ENCODE measurements at places on chromosomes 5 and 9.

- DNase-seq: no peak
Observed at GRCh38 chr9:122179690-122180074, 20.0 kb downstream of the MORN5 start.

DNA sequence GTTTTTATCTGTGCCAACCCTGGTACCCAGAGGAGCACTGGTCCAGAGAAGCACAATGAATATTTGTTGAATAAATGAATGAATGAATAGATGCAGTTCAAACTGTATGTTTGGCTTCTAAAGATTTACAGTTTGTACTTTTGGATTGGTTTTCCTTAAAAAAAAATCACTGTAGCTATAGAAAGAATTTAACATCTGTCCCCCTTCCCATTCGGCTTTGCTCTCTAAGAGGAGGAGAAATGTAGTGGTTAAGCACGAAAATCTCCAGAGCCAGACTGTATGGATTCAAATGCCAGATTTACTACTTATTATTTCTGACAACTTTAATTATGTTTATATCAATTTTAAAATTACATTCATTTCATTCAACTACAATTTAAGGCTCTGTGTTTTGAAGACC is 98.8 kb upstream of the MAMDC2 start:
- DNase-seq: no peak

GRCh38 chr9:125932012-125932411 is 184.8 kb downstream of the PBX3 start:
- DNase-seq: no peak

GRCh38 chr5:113507601-113508000 is 5.9 kb upstream of the YTHDC2 start:
- no peak for DNase-seq

GRCh38 chr9:91783411-91783810 is 166.6 kb downstream of the ROR2 start:
- no peak for DNase-seq

DNA sequence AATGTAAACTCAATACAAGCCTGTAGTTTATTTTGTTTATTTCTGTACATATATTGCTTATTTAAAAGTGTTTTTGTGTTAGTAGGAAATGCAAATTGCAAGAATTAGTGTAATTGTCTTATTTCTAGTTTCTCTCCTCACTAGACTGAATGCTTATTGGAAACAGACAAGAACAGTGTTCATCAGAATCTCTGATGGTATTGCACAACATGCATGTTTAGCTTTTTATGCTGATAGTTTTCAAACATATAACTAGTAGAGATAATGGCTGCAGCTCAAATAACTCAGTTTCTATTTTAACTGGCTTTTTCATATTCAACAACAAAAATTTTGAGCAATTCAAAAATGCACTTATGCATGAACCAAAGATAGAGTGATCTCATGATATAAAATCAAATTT is 68.8 kb upstream of the HTR4 start:
- DNase-seq: no peak

DNA sequence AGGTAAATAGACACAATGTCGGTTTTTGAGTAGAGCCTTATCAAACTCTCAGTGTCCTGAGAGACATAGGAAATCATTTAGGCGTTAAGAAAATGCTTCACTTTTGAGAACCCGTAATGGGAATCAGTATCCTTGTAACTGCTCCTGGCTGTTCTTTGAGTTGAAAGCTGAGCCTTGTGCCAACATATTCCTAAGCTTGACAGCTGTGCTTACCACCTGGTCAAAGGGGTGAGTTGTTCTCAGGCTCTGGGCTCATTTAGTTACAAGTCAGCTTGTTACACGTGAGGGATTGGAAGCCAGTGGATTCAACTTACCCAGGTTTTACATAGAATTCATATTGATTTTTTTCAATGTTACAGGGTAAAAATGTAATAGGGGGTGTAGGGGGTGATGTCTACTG is 145.9 kb downstream of the GABRB2 start:
- no peak for DNase-seq

- DNase-seq: no peak
Observed at GRCh38 chr9:6794936-6795335, 37.2 kb downstream of the KDM4C start.

GRCh38 chr9:106980551-106981101 is 117.7 kb downstream of the ZNF462 start:
- no peak for DNase-seq

GRCh38 chr5:77935506-77936364 is 159.6 kb upstream of the TBCA start:
- DNase-seq: no peak

DNA sequence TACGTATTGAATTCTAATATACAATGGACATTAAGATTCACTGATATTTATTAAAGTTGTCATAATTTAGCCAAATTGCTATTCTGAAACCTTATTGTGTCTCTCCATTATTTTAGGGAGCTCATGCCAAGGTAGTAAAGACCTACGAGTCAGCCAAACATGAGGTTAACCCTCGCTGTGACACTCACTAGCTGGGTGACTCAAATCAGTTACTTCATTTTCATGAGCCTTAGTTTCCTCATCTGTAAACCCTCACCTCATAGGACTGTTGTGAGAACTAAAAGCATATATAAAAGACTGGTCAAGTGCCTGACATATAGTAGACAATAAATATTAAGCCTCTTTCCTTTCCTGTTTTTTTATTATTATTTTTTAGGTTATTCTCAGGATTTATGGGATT is 44.0 kb upstream of the PCA3 start:
- no peak for DNase-seq

DNA sequence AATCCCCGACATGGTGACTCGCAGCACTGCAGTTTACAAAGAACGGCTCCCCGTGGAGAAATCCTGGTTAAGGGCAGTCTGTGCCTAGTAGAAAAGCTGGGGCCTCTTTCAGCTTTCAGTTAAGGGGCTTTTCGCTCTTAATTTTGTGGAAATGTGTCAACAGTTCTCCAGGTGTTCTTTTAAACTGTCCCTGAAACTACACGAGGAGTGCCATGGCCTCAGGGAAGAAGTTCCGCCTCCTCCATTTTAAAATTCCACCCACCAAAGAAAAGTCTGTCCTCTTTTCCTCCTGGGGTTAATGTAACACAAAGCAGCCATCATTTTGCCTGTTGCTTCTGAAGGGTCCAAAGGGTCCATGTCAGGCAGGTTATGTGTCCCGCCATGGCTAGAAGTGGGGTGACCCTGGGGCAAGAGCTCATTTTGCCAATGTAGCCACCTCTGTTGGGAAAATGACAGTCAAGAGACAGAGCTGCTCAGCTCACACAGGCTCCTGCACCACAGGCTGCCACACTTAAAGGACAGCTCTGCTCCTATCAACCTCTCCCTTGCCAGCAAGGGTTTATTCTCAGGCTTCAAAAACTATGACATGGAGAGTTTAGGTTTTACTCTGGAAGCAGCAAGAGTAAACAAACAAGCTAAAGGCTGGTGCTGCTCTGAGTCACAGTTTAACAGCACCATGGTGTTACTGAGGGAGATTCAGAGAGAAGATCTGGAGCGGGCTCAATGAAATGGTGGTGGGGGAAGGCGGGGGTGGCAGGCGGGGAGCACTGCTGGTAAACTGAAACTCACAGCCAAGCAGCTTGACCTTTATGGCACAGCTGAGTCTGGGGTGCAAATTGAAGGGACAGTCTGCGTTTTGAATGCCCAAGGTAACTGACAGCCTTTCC is 3.2 kb downstream of the WHRN start:
- no peak for DNase-seq

DNA sequence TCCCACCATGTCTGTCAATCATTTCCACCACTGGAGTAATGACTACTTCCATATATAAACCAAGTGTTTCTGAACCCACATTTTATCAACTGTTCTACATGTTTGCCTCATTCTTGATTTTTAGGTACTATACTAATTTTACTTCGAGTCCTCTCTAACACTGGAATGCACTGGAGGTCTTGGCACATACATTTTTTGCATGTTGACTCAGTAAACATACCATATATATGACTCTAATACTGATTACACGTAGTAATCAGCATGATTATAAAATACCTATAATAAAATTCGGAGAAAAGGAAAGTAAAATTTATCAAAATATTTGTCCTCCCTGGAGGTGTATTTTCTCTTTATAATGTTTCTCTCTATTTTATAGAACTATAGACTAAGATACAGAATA is 621.7 kb upstream of the NUDT12 start:
- no peak for DNase-seq

DNA sequence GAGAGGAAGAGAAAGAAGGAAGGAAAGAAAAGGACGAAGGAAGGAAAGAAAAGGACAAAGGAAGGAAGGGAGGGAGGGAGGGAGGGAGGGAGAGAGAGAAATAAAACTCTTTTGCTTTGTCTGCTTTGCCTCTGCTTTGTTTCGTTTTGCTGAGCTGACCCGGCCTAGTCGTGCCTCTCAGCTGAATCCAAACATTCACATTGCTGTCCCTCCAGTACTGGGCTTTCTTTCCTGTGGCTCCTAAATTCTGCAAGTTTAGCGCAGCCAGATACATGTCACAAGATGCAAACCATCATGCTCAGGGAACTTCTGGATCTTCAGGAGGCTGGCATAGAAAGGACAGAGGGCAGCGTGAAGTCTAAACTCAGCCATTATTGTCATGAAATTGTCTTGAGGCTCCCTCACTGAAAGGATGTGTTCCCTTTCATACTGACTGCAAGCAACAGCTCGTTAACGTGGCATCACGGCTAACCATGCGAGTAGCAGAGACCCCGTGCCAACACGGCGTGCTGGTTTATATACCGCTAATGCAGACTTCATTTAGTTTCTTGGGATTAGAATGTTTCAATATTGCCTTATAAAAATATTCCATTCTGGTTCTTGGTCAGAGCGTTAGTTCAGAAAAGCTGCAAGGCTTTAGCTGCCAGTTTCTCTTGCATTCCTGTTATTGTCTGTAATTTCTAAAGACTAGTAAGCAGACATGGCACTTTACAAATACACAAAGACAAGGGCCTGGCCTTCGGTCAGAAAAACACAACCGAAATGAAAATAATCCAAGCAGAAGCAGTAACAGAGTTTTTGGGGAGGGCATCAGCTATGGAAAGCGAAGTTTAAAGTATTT is 94.2 kb downstream of the TMEM174 start:
- no peak for DNase-seq

DNA sequence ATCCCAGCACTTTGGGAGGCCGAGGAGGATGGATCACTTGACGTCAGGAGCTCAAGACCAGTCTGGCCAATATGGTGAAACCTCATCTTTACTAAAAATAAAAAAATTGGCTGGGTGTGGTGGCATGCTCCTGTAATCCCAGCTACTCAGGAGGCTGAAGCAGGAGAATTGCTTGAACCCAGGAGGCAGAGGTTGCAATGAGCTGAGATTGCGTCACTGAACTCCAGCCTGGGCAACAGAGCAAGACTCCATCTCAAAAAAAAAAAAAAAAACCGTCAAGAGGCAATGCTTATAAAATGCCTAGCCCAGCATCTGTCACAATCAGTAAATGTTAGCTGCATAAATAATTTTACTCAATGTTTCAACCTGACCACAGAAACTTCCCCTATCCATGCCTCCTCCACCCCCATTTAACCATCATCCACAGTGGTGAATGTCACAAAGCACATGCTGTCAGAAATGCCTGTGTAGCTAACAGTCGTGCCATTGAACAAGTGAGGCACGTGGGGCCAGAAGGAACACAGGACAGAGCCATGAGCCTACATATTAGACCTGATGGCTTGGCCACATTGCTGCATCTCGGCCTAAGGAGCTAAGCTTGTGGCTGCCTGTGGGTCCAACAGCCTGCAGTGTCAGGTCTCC is 16.8 kb upstream of the TCOF1 start:
- DNase-seq: no peak

DNA sequence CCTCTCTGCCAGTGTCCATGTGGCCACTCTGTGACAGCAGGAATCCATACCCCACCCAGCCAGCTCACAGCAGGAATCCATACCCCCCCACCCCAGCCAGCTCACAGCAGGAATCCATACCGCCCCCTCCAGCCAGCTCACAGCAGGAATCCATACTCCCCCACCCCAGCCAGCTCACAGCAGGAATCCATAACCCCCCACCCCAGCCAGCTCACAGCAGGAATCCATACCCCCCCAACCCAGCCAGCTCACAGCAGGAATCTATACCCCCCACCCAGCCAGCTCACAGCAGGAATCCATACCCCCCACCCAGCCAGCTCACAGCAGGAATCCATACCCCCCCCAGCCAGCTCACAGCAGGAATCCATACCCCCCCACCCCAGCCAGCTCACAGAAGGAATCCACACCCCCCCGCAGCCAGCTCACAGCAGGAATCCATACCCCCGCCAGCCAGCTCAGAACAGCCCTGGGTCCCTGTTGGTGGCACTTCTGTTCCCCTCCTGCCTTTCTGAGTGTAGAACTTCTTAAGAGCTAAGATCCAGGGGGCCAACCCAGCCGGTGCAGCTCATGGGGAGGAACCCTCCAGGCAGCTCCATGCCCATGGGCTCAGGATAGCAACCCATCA is 8.4 kb upstream of the RXRA start:
- peak; percentile 7 for DNase-seq

DNA sequence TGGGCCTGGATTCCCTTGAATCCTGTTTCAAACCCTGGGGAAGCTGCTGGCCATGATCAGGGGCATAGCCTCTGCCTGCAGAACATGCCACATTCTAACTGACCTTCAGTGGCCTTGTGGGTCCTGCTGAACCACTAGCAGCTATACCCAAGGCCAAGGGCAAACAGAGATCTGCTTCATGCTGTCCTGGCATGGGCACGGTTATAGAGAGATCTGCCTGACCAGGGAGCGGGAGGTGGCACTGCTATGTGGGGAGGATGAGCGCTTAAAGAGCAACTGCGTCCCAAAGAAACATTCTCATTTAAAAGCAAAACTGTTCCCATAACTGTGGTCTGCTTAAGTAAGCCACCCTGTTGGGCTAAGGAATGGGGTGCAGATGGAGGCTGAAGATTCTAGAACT is 36.5 kb upstream of the SYNPO start:
- peak; percentile 40 for DNase-seq

- no peak for DNase-seq
Observed at GRCh38 chr9:134134949-134135342, 936 bp upstream of the WDR5 start.

- DNase-seq: no peak
Observed at GRCh38 chr9:123020796-123021195, 12.7 kb upstream of the GPR21 start.

- no peak for DNase-seq
Observed at GRCh38 chr9:101478906-101479305, 43.3 kb upstream of the ALDOB start.

DNA sequence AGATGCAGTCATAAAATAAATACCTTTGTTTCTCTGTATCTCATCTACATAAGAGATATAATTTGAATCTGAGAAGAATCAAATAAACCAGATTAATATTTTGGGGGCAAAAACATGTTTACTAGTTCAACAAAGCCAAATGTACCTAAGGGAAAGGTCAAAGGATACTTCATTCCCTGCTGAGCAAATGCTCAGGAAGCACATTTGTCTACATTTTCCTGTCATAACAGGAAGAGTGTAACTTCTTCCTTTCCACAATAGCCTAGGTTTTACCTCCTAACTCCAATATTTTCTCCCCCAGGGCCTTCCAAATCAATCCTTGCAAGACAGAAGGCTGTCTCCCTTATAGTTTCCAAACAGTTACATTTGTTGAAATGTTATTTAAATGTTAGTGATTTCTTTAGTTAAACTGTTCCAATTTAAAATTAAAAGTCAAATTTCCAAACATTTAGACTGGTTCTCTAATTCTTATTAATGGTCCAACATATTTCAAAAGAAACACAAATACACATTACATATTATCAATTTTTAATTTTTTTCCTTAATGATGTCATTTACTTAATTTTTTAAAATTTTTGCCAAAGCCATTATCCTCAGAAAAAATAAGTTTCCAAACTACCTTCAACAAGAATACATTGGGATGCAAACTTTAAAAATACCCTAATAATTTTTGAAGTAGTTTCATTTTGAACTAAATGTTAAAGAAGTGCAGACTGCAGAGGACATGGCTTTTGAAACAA is 67.8 kb downstream of the MEF2C start:
- DNase-seq: no peak

- DNase-seq: no peak
Observed at GRCh38 chr9:83466351-83466750, 71.8 kb downstream of the FRMD3 start.
